Aorta (tissue), 5 donors: ENCODE measurements at places on chromosomes 1 and 21. TPM values are rescaled to one million over a fixed set of nuclear protein-coding genes. Genes with fewer than 3 reads are reported as not detected.
A peak's percentile ranks its signal among the peaks of the same experiment; 100 is the strongest.

DNA sequence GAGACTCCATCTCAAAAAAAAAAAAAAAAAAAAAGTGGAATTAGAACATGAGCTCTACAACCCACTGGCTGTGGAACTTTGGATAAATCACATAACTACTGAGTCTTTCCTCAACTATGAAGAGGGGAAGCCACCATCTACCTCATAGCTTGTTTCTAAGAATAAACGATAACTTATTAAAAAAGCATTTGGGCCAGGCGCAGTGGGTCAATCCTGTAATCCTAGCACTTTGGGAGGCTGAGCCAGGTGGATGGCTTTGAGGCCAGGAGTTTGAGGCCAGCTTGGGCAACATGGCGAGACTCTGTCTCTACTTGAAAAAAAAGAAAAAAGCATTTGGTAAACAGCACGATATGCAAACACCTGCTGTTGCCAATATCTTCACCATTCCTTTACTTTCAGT, 31.8 kb upstream of the MEF2D start:
- no peak for DNase-seq
- H3K36me3 ChIP-seq, result no peaks in the 10 kb centered on the region
- H3K27ac ChIP-seq, result no peak overlapping the region
- no peak overlapping the region for H3K4me3 ChIP-seq

GRCh38 chr1:88168126-88168525, 515.9 kb upstream of the PKN2 start:
- H3K4me1 ChIP-seq, result no peaks in the 10 kb centered on the region
- no peak overlapping the region for H3K27ac ChIP-seq
- no peaks in the 10 kb centered on the region for H3K27me3 ChIP-seq
- DNase-seq, result no peak
- no peak overlapping the region for H3K4me3 ChIP-seq
- H3K36me3 ChIP-seq, result no peaks in the 10 kb centered on the region

- H3K27ac ChIP-seq, result no peak overlapping the region
- no peaks in the 10 kb centered on the region for H3K36me3 ChIP-seq
- H3K27me3 ChIP-seq, result no peaks in the 10 kb centered on the region
- H3K4me3 ChIP-seq, result no peak overlapping the region
Observed at GRCh38 chr21:39080366-39080765, 102.9 kb downstream of the PSMG1 start.

DNA sequence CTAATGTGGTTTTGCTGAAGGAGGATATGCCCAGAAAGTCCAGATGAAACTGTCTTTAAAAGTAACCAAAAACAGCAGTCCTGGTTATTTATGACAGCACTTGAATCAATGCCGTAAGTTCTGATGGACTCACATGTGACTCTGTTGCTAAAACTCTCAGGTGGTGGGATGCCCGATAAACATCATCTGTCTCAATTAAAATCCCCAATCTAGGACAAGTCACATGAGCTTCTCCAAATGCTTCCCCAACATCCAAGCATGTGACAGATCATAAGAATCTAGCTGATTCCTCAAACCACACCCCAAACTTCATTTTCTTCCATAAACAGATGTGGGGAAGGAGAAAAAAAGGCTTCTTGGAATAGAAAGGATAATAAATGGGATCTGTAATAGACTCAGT, 786 bp upstream of the CTSK start:
- peaks cover 16% of the 10 kb centered on the region for H3K36me3 ChIP-seq
- H3K4me3 ChIP-seq, result no peak overlapping the region
- no peak overlapping the region for H3K27ac ChIP-seq
- no peaks in the 10 kb centered on the region for H3K27me3 ChIP-seq
- no peaks in the 10 kb centered on the region for H3K4me1 ChIP-seq
- no peak for DNase-seq

GRCh38 chr21:44294391-44295162, 5.3 kb upstream of the PFKL start:
- H3K27me3 ChIP-seq, result no peaks in the 10 kb centered on the region
- H3K4me1 ChIP-seq, result no peaks in the 10 kb centered on the region
- no peak overlapping the region for H3K4me3 ChIP-seq
- no peak overlapping the region for H3K27ac ChIP-seq
- no peaks in the 10 kb centered on the region for H3K36me3 ChIP-seq
- peak; percentile 90 for DNase-seq

AIRE gene
- not detected for total RNA-seq

DNA sequence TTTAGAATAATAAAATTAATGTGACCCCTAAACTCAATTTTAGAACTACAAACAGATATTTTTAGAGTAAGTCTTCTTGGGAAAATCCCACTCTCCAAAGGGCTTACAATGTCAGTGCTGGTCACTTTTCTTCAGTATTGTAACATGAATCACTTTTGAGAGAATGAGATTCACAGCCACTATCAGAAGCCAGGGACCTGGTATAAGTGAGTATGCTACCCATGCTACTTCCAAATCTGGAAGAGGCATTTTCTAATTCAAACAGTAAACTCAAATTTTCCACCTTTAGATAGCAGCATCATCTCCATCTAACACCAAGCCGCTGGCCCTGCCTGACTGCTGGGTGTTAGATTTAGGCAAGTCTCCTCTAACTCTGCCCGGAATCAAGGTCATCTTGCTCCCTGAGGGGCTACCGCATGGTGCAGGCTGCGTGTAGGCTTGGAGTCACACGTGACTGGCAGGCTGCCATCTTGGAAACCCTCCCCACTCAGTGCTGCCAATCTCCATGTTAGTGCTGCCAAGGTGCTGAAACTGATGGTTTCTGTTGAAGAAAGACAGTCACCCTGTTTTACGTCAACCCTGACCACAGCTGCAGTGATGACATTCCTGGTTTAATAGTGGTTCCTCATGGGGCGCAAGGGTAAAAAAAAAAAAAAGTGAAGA, 882.9 kb upstream of the B3GALT2 start:
- peak; percentile 74 for DNase-seq
- no peaks in the 10 kb centered on the region for H3K27me3 ChIP-seq
- peaks cover 3% of the 10 kb centered on the region for H3K4me1 ChIP-seq
- no peak overlapping the region for H3K4me3 ChIP-seq

- H3K27me3 ChIP-seq, result no peaks in the 10 kb centered on the region
- H3K4me1 ChIP-seq, result peaks cover 8% of the 10 kb centered on the region
- H3K4me3 ChIP-seq, result peak overlapping the region; percentile 70
Observed at GRCh38 chr1:156283521-156283920, 604 bp upstream of the TMEM79 start.

CGN gene
- 0.23 TPM for total RNA-seq

C1orf21 gene
- 65.7 TPM for total RNA-seq

NFASC gene
- total RNA-seq, result 92.7 TPM

DNA sequence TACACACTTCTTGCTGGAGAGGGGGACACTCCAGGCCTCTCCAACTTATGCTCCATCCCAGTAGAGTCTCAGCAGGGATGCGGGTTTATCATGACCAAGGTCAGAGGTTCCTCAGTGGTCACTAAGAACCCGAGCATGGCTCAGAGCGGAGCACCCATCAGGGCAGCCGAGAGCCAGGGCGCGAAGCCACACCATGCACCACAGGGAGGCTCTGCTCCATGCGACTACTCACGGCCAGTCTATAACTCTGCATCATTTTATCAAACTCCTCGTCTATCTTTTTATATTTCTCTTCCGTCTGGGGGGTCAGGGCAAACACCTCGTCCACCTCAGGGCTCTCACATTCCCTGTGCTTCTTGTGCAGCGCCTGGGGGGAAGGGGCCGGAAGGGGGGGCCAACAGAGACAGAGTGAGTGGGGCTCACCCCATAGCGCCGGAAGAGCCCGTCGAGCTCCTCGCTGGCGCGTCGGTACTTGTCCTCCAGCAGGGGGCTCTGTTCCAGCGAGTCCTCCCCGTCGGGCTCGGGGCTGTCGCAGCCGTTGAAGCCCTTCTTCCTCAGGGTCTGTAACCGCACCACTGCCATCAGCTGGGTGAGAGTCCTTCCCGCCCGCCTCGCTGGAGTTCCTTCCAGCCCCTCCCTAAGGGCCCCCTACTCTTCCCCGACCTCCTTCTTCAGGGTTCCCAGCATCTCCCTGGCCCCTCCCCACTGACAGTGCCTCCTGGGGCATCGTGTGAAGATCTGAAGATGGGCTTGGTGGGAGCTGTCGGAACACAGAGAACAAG, 20.0 kb downstream of the MEF2D start:
- H3K4me3 ChIP-seq, result no peak overlapping the region
- H3K36me3 ChIP-seq, result peaks cover 16% of the 10 kb centered on the region
- H3K27me3 ChIP-seq, result no peaks in the 10 kb centered on the region
- H3K4me1 ChIP-seq, result peaks cover 6% of the 10 kb centered on the region
- peak; percentile 76 for DNase-seq

- H3K27ac ChIP-seq, result no peak overlapping the region
- H3K4me1 ChIP-seq, result no peaks in the 10 kb centered on the region
- no peak overlapping the region for H3K4me3 ChIP-seq
- no peaks in the 10 kb centered on the region for H3K27me3 ChIP-seq
- DNase-seq, result no peak
Observed at GRCh38 chr1:222777463-222777862, 37.4 kb upstream of the DISP1 start.

GRCh38 chr1:44347280-44347679, 7.8 kb downstream of the ERI3 start:
- H3K4me1 ChIP-seq, result peaks cover 4% of the 10 kb centered on the region
- H3K4me3 ChIP-seq, result no peak overlapping the region
- no peaks in the 10 kb centered on the region for H3K36me3 ChIP-seq
- H3K27ac ChIP-seq, result peak overlapping the region; percentile 95
- no peak for DNase-seq

- no peaks in the 10 kb centered on the region for H3K4me1 ChIP-seq
- H3K36me3 ChIP-seq, result no peaks in the 10 kb centered on the region
- no peaks in the 10 kb centered on the region for H3K27me3 ChIP-seq
- no peak for DNase-seq
- H3K27ac ChIP-seq, result no peak overlapping the region
Observed at GRCh38 chr1:15724949-15725880, 10.8 kb upstream of the SLC25A34 start.

- no peaks in the 10 kb centered on the region for H3K36me3 ChIP-seq
- no peak for DNase-seq
- H3K4me3 ChIP-seq, result no peak overlapping the region
- H3K4me1 ChIP-seq, result no peaks in the 10 kb centered on the region
- no peak overlapping the region for H3K27ac ChIP-seq
Observed at GRCh38 chr1:175873290-175873935, 130.0 kb upstream of the TNR start.

- no peaks in the 10 kb centered on the region for H3K27me3 ChIP-seq
- H3K27ac ChIP-seq, result no peak overlapping the region
- no peaks in the 10 kb centered on the region for H3K4me1 ChIP-seq
Observed at GRCh38 chr1:201703621-201704438, 125.1 kb upstream of the IPO9 start.

DNA sequence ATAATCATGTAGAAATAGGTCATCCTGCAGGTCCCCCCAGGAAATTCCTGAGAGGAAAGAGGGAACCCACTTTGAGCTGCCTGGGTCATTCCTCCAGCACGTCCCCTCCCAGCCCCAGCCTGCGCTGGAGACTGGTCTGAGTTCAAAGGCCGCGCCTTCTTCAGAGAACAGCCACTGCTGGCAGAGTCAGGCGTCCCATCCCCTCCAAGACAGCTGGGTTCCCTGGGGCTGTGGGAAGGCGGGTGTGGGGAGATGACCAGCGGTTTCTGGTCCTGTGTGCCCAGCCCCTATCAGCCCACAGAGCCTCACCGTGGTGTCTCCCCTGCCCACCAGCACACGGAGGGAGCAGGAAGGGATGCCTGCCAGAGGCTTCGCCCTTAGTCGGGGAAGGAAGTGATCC, 18.0 kb upstream of the TRAPPC10 start:
- H3K4me3 ChIP-seq, result no peak overlapping the region
- no peak overlapping the region for H3K27ac ChIP-seq
- H3K27me3 ChIP-seq, result no peaks in the 10 kb centered on the region

- no peak overlapping the region for H3K4me3 ChIP-seq
- no peaks in the 10 kb centered on the region for H3K4me1 ChIP-seq
- H3K27me3 ChIP-seq, result no peaks in the 10 kb centered on the region
- no peaks in the 10 kb centered on the region for H3K36me3 ChIP-seq
Observed at GRCh38 chr1:19469004-19469403, 16.3 kb downstream of the CAPZB start.

DNA sequence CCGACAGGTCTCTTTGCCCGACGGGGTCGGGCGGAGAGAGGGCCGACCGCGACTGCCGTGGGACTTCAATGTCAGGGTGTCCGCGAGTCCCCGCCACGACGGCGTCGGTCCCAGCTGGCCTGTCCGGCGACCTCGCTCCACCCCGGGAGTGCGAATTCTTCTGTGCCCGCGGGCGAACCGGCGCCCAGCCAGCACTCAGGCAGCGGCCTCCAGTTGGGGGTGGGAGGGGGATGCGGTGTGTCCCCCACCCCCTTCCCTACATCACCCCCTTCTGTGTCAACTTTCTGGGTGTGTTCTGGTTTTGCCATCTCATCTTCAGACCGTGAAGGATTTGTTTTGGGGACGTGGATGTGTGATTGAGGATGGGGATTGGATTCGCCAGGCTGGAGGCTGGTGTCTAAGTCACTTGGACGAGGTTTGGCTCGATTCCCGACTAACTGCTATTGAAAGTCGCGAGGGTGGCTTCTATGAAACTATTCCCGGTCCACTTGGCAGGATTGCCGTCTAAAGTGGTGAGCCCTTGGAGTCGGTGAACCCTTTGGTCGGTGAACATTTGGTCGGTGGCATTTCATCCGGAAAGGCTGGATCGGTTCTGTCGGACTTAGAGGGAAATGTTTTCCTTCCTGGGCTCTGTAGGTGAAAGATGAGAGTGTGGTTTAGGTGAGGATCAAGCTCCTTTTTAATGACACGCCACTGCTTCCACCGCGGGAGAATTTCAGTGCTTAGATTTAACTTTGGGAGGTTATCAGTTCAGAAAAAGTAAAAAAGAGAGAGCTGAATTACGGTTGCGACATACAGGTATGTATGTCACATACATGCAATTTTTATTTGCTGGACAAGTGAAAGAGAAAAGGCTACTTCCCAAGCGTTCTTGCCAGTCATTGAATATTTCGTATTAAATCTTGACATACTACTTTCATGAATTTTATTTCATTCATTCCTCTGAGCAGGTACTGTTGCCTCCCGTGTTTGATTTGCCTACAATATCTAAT, 771 bp downstream of the ABCD3 start:
- peak overlapping the region; percentile 84 for H3K4me3 ChIP-seq
- no peaks in the 10 kb centered on the region for H3K27me3 ChIP-seq
- no peaks in the 10 kb centered on the region for H3K36me3 ChIP-seq
- H3K27ac ChIP-seq, result no peak overlapping the region
- peaks cover 8% of the 10 kb centered on the region for H3K4me1 ChIP-seq
- peak; percentile 55 for DNase-seq

GRCh38 chr1:231986631-231987336, 360.2 kb downstream of the DISC1 start:
- H3K27me3 ChIP-seq, result no peaks in the 10 kb centered on the region
- DNase-seq, result no peak
- H3K27ac ChIP-seq, result no peak overlapping the region
- H3K36me3 ChIP-seq, result no peaks in the 10 kb centered on the region
- no peak overlapping the region for H3K4me3 ChIP-seq
